ENCODE measurements at places on chromosomes 16 and 17.

DNA sequence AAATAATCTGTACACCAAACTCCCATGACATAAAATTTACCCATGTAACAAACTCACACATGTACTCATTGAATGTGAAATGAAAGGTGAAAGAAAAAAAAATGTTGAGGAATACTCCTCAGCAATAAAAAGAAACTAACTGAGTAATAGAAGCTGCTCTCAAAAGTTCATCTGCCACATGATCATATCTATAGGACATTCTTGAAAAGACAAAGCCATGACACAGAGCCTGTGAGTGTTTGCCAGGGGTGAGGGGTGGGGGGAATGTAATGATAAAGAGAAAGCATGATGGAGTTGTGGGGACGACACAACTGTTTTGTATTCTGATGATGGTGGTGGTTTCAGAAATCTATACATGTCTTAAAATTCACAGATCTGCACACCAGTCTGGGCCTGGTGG lies 52.2 kb upstream of the TMC5 start:
- no peak for DNase-seq

GRCh38 chr16:29126057-29126494 lies 141.2 kb downstream of the LAT start:
- DNase-seq = no peak

GRCh38 chr17:57544401-57544800 lies 200.7 kb downstream of the CCDC182 start:
- no peak for DNase-seq

- DNase-seq = no peak
These were observed 92.5 kb downstream of the SSH2 start for GRCh38 chr17:29837531-29837930.

- no peak for DNase-seq
These were observed 4.2 kb downstream of the PYCARD start for GRCh38 chr16:31198207-31198882.

DNA sequence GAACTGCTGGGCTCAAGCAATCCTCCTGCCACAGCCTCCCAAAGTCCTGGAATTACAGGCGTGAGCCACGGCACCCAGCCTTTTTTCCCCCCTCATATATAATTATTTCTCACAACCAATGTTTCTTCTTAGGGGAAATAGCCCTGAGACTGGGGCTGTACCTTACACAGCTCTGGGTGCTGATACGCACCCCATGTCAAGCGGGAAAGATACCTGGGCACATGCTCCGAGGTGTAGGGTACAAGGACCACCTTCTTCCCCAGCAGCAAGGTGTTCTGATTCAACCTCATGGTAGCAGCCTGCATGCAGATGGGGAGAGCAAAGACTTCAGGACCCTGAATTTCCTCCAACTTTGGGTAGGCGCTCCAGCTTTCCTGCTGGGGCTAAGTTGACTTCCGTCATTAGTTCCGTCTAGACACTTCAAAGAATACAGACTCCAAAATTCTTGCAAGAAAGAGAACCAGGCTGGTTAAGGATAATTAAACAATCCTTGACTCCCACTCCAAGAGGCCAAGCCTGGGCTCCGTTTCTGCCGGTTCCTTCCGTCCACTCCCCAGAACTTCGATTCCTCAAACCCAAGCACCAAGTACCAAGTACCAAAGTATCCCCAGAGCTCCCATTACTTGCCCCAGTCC lies 619 bp downstream of the NAT9 start:
- no peak for DNase-seq

DNA sequence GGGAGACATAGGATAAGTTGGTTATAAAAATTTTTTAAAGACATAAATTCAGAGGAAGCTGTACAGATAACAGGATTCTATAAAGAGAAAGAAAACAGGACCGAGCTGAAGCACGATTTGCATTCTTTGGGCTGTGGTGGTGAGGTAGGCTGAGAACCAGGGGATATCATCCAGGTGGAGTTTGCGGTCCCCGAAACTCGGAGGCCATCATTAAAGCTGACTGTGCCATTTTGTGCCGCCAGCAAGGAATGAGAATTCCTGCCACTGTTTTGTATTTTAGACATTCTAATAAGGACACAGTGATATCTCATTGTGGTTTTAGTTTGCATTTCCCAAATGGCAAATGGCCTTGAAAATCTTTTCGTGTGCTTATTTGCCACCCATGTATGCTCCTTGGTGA lies 197.9 kb downstream of the IRF8 start:
- DNase-seq = no peak

DNA sequence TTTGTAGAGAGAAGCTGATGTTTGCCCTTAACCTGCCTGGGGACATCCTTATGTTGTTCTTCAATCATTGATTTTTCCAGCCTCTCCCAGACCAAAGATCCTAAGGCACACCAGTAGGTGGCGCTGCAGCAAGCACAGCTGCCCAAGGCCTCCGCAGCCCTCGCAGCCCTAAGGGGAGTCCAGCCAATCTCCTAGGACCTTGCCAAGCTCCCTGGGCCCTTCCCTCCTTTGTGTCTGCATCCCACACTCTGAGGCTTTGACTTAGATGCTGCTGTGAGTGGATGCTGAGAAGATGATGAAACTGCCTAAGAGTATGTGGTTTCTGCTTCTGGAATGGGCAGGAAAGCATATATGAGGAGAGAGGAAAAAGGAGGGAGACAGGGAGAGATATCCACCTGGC lies 47.1 kb downstream of the SPACA3 start:
- DNase-seq = no peak

- DNase-seq = no peak
These were observed 59.2 kb upstream of the ZNF750 start for GRCh38 chr17:82898976-82899514.

- no peak for DNase-seq
These were observed 12.2 kb downstream of the CX3CL1 start for GRCh38 chr16:57384248-57385070.

- DNase-seq = no peak
These were observed 5.9 kb downstream of the RAB11FIP4 start for GRCh38 chr17:31397256-31397939.

DNA sequence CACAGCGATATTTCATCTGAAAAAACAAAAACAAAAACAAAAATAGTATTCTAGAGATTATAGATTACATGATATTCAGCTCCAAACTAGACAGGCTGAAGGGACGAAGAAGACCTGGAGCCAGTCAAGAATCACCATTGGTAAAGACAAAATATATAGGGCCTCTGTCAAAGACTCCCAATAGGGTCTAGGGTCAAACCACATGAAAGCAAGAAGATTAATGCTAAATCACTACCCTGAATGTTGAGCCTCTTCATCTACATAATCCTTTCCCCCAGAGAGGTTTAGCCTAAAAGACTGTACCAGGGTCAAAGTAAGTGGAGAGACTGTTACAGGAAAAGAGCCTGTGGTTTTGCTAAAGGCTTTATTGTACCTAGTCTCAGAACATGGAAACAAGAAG lies 10.8 kb upstream of the NME1 start:
- DNase-seq = no peak

GRCh38 chr16:83939266-83939855 lies 13.7 kb upstream of the OSGIN1 start:
- DNase-seq = no peak

GRCh38 chr16:13448346-13448745 lies 471.6 kb upstream of the ERCC4 start:
- DNase-seq = no peak

- no peak for DNase-seq
These were observed 57.8 kb upstream of the TMEM97 start for GRCh38 chr17:28261219-28261618.

DNA sequence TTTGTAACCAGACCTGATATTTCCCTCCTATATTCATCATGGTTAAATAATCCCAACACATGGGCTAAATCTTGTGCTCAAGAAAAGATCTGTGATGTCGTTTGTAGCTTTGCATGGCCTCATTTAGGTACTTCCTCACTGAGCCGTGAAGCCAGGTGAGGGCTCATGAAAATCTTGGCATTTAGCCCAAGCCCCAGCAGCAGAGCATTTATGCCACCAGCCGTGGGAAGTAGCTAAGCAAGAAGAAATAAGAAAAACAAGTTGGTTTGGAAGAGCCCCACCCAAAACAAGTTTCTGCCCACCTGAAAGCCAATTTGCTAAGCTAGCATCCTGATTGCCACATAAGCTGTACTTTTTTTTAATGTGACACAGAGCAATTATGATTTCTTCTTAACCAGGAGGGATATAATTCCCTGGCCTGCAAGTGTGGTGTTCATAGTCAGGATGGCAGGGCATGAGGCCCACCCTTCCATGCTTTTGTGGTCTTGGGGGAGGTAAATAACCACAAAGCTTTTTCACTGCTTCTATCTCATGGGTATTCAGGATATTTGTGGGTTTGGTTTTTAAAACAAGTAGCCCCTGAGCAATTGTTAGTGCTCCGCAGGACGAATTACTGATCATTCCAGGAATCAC lies 10.5 kb downstream of the TMIGD1 start:
- no peak for DNase-seq

DNA sequence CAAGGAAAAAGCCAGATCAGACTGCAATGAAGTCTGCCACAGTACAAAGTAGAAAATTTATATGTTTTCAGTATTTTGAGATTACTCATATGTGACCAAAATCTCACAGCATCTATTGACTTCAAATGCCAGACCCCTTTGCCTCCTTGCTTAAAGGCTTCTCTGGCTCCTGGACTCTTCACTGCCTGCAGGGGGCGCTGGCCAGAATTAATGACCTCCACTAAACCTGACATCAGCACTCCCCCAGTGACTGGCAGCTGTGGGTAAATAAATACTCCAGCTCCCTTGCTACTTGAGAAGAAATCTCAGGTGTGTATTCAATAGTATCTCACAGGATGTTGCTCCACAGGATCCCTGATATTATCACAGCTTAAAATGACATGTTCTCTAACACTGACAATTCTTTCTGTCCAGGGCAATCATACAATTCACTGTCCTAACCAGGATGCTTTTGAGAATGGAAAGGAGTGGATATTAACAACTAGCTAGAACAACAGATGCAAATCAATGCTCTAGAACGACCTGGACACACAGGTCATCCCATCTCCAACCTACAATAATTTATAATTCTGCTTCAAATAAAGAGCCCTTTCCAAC lies 4.0 kb downstream of the BECN1 start:
- peak; percentile 47 for DNase-seq

DNA sequence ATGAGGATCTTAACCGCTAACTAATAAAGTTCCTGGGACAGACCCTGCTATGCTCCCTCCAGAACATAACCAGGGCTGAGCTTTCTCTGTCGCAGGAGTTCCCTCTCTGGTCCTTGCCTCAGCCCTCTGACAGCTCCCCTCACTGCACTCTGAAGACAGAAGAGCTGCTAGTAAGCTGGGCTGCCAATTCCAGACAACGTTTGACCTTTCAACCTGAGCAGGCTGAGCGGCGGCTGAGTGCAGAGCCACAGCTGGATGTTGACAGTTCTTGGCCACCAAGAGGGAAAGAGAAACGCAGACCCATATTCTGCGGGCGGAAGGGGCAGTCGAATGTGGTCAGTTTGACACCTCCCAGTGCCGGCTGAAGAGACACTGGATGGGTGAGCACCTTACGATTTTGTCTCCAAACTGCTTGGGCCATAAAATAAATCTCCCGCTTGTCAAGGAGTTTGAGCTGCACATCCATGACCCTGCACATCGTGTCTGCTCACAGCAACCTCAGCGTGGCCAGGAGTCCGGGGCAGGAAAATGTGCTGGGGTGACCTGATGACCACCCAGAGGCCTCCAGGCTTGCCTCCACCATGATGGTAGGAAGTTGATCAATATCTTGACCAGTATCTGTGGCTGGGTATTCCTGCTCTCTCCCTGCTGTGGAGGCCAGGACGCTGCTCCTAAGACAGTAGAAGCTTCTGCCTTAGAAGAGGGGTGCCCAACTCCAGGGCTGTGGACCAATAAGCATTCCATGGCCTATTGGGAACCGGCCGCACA lies 209.2 kb downstream of the PARN start:
- DNase-seq = no peak

- no peak for DNase-seq
These were observed 38.3 kb downstream of the TBX4 start for GRCh38 chr17:61490540-61490975.

- DNase-seq = no peak
These were observed 31.0 kb downstream of the NGFR start for GRCh38 chr17:49525831-49526741.

- DNase-seq = no peak
These were observed 19.6 kb upstream of the PMFBP1 start for GRCh38 chr16:72191551-72191950.

- DNase-seq = no peak
These were observed 366.7 kb upstream of the ZFHX3 start for GRCh38 chr16:73414638-73415037.

DNA sequence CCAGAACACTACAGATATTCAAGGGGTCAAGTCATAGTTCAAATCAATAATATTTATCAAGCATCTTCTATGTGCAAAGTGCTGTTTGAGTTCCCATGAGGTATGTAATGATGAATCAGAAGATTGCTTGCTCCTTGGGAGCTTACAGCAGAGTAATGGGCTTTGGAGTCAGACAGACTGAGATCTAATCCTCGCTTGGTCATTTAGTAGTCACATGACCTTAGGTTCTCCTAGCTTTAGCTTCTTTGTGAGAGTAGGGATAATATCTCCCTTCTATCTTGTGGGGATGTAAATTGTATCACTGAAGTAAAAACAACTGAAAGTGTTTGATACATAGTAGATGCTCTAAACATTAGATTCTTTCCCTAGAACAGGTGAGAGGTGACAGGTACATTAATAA lies 30.1 kb downstream of the SNX11 start:
- no peak for DNase-seq

GRCh38 chr16:66434619-66435430 lies 7.7 kb downstream of the BEAN1 start:
- no peak for DNase-seq

GRCh38 chr17:56514264-56514663 lies 79.2 kb upstream of the NOG start:
- no peak for DNase-seq

DNA sequence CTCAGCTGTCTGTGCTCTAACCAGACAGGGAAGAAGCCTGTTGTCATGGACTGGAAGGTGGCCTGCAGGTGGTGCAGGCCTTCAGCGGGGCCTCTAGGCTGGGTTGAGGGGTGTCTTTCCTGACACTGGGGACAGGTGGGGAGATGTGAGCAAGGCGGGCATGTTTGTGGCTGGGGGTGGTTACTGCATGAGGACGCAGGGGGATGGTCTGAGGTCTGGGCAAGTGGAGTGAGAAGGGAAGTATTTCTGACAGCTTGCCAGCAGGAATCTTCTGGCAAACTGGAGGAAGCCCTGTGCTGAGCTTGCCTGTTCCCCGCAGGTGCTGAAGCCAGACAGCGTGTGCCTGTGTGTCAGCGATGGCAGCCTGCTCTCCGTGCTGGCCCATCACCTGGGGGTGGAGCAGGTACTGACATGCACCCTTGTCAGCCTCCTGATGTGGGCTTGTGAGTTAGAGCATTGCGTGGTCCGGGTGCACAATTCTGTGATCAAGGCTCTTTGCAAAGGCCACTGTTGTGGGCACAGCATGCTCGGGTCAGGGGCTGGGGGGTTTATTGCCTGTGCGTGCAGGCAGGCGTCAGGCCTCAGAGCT lies 36.2 kb downstream of the PRMT7 start:
- no peak for DNase-seq

DNA sequence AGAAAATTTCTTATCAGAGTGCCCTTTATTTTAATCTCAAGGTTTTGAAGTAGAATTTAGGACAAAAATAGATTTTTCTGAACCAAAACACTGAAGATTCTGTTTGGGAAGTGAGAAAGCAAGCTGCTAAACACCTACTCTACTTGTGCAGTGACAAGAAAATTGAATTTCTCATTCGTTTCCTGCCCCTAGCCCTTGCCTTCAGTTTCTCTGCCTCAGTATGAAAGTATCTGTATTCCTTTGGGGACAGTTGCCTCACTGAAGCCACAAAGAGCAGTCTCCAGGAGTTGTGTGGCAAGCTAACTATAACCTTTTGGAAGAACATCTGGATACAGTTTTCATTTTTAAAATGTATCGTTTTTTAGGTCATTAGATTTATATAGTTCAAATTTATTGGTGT lies 19.7 kb downstream of the MOSMO start:
- no peak for DNase-seq
